Right forelimb (tissue), 1 donor: ENCODE measurements at places on chromosomes 1 and 21.

DNA sequence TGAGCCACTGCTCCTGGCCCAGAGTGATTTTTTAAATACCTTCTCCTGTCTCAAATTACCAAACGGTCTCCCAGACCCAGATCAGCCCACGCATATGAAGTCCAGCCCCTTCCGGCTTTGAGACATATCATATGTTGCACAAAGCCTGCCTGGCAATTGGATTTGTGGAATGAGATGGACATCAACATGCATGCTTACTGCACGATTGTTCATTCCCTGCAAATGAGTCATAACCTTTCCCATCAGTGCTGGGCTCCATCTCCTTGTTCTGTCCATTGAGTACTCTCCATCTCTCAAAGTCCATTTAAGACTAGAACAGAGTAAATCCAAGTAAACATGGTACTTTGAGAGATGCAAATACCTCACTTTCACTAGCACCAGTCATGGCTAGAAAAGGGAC, 612.2 kb upstream of the USP24 start:
- DNase-seq, result no peak

- no peak for DNase-seq
These were observed 59.9 kb upstream of the FBXO28 start for GRCh38 chr1:224054012-224054411.

DNA sequence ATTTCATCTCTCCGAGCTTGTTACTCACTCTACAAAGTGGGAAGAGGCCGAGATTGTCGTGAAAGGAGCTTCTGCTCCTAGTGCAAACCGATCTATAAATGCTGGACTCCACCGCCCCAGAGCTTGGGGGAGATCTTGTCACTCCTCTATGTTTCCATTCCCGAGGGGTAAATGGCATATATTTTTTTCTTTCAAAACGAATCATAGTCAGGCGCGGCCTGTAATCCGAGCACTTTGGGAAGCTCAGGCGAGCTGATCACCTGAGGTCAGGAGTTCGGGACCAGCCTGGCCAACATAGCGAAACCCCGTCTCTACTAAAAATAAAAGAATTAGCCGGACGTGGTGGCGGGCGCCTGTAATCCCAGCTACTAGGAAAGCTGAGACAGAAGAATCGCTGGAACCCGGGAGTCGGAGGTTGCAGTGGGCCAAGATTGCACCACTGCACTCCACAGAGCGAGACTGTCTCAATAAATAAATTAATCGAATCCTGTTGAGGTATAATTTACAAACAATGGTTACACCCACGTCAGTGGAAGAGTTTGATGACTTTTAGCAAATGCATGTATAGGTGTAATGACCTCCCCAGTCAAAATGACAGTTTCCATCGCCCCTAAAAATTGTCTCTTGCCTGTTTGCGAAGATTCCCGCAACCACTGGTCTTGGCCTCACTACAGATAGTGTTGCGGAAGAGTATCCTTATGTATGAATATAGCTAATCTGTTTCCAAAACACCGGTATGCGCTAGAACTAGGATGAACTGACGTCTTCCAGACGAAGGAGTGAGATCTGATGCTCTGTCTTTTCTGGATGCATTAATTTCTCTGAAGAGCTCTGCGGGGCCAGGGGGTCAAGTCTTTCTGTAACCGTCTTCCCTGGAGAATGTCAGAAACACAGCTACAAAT, 840 bp upstream of the HEATR1 start:
- DNase-seq, result no peak

DNA sequence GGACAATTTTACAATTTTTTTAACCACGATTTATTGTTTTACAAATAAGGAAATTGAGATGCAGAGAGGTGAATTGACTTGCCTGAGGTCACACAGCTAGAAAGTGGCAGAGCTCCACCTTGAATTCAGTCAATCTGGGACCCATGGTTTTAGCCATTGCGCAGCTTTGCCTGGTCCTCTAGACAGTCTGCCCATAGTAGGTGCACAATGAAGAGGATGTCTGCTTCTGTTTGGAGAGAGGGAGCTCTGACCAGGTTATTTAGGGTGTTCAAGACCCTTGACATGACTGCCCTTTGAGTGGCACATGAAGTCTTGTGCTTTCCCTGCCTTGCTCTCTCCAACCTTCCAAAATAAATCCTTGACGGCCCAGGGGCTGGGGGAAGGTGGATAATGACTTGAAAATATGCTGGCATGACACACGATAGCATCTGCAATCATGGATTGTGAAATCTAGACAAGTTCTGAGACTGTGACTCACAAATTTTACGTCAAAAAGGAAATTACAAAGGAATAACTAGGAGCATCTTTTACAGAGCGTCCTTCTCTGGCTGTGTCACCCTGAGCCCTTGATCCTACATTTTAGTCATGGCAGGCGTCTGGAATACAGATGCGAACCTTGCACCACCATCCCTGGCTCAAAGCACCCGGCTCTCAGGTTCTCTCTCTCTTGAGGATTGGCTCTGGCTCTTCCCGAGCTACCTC, 26.2 kb upstream of the ID3 start:
- no peak for DNase-seq

DNA sequence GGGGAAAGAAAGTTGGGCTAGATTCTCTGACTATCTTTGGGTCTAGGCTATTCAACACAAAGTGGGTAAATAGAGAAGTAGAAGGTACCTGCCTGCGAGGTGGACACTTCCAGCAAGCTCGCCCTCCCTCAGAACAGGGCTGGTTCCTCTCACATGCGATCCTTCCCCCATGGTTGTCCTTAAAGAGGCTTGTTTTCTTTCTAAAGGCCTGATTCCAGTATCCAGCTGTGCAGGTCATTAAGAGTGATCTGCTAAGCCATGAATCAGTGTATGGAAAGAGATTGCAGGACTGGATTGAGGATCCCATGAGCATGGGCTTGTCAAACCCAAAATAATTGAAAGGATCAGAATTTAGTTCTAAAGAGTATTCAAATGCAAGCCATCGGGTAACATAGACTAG, 189.0 kb downstream of the URB2 start:
- no peak for DNase-seq

GRCh38 chr1:60695716-60696171, 386.6 kb upstream of the NFIA start:
- no peak for DNase-seq

GRCh38 chr1:201309416-201309815, 26.1 kb downstream of the PKP1 start:
- DNase-seq, result peak; percentile 58

GRCh38 chr1:209157546-209158249, 425.8 kb upstream of the CAMK1G start:
- no peak for DNase-seq

- no peak for DNase-seq
These were observed 28.6 kb downstream of the CEP104 start for GRCh38 chr1:3828391-3828790.

DNA sequence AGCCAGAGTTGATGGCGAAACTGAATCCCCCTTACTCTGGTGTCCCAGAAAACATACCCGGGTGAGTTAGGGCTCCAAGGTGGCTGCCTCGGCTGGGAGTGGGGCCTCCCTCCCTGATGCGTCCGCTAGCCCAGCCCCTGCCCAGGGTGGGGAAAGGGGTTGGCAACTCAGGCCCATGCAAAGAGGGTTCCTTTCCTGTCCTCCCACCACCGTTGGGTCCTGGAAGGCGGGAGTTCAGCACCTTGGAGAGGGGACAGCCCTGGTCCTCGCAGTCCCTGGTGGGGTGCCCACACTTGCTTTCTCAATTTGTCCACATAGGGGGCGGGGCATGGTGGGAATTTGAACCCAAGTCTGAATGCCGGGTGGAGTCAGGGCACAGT, 6.1 kb downstream of the SRM start:
- peak; percentile 62 for DNase-seq

- no peak for DNase-seq
These were observed 3.8 kb downstream of the CCN1 start for GRCh38 chr1:85584264-85584781.

DNA sequence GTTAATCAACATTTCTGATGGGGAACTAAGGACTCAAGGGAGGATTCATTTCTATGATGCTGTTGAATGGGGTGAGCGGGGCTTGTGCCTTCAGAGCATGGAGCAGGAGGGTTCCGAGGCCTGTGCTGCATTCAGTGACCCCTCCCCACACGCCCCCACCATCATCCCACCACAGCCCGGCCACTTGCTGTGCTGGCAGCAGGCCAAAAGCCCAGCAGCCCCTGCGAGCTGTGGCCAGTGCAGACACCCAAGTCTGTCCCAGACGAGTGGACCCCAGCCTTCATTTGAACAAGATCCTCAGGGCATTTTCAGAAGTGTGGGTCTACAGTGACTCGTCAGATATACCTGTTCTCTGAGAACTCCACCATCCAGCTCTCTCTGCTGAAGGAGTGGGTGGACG, 242.0 kb downstream of the GRIK3 start:
- DNase-seq, result no peak
